ENCODE measurements at places on chromosomes 11 and 22.

GRCh38 chr22:23178512-23179254, 1.6 kb upstream of the BCR start:
- no peak for DNase-seq

GRCh38 chr11:118006153-118006534, 19.9 kb downstream of the IL10RA start:
- DNase-seq: no peak

DNA sequence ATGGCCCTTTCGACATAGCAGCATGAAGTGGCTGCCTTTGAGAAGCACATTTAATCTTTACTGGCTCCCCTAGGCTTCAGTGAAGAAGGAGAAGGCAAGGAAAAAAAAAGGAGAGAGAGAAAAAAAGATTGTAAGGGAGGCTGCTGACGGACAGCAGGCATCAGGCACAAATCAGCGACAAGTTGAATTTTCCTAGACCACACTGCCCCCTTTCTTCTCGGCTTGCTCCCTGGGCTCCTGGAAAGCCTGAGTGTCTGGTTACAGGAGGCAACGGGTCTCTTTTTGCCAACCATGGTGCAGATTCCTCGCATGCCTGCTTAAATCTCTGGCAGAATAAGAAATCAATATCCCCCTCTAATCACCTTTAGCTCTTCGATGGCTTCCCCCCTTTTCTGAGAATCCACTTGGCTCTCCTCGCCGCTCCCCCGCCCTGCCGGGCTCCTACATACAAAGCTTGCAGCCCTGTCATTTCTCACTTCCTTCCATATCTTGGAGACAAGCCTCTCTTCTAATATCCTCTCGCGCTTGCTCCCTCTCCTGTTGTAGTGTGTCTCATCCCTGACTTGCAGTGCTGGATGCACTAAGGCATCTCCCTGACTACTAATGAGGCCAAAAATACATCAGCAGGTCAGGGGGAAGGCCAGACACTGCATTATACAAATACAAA, 14.3 kb downstream of the BLID start:
- no peak for DNase-seq

GRCh38 chr22:34036931-34037330, 116.7 kb upstream of the LARGE1 start:
- no peak for DNase-seq

GRCh38 chr11:114448749-114449482, 9.6 kb downstream of the REXO2 start:
- DNase-seq: no peak

DNA sequence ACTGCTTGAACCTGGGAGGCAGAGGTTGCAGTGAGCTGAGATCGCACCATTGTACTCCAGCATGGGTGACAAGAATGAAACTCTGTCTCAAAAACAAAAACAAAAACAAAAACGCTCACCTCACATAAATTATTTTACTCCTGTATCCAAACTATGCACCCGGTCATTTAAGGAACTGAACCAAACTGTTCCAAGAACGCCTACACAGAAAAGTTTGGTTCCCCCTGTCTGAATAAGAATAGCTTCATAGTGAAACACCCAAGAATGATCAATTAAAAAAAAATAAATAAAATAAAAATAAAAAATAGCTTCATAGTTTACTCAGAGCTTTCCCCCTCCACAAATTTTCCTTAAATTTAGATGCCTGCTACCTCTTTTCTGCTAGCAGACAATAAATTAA, 13.7 kb downstream of the NUP98 start:
- no peak for DNase-seq

DNA sequence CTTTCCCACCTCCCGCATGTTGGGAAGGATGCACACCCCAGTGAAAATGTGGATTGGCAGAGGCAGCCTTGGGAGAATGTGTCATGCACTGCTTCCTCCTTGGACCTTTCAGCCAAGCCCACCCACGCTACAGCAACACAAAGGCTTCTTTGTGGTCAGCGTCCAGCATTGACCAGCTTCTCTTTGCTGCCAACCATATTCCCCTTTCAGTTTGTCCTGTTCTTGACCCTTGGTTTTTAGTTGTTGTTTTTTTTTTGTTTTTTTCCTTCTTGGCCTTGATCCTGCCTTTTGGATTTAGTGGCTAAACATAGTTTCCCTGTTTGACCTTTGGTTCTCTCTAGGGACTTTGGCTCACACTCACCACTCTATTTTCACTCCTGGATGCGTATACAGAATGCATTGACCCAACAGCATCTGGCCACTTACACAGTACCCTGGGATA, 573.6 kb downstream of the INSC start:
- DNase-seq: no peak

DNA sequence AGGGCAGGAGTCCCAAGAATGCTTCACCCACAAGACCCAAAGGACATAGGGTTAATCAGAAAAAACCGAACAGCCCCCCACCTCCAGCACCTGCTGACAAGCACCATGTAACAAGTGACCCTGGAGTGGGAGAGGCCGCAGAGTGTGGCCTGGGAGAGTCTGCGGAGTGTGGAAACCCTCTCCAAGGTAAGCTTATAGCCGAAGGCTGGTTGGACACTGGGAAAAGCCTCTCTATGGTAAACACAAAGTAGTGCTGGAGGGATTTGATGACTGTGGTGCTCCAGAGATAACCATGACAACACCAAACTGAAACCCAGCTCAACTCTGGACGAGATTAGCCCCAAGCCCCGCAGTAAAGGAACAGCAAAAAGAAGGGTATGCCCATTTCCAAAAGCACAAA, 19.2 kb downstream of the ASCL2 start:
- no peak for DNase-seq

DNA sequence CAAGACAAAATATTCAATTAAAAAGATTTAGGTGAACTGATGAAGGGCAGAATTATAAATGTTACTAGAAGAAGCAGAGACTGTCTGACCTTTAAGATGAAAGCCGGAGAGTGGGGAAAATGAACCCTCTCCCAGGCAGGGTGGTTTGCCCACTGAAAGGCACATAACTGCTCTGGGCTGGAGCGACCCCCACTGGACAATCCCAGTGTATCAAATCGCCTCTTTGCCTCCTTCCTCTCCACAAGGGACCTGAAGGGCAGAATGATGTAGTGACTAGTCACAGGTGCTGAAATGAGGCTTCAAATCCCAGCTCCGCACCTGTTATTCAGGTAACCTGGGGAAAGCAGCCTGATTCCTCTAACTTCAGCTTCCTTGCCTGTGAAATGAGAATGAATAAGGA, 69.0 kb downstream of the EFCAB6 start:
- DNase-seq: no peak
